ENCODE measurements at places on chromosomes 13 and 19.

DNA sequence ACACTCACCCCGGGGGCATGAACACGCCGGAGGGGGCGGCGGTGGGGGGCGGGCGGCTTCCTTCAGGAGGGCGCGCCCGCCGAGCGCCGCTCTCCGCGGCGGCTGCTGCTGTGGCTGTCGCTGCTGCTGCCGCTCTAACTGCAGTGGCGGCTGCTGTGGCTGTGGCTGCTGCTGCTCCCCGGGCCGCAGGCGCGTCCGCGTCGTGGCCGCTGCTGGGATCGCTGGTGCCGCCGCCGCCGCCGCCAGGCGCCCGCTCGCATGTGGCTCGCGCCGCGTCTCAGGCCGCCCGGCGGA lies at the start of gene BBC3:
Gene BBC3, minus strand, starts transcription at position 279 of the 294 bp plus-strand sequence. CDS start 2,768 bp downstream, outside the sequence.
- no peak for DNase-seq

- DNase-seq: no peak
These were observed 19.7 kb upstream of the IRGC start for GRCh38 chr19:43695985-43696704.

- no peak for DNase-seq
These were observed 20.7 kb downstream of the GARRE1 start for GRCh38 chr19:34274827-34275625.

DNA sequence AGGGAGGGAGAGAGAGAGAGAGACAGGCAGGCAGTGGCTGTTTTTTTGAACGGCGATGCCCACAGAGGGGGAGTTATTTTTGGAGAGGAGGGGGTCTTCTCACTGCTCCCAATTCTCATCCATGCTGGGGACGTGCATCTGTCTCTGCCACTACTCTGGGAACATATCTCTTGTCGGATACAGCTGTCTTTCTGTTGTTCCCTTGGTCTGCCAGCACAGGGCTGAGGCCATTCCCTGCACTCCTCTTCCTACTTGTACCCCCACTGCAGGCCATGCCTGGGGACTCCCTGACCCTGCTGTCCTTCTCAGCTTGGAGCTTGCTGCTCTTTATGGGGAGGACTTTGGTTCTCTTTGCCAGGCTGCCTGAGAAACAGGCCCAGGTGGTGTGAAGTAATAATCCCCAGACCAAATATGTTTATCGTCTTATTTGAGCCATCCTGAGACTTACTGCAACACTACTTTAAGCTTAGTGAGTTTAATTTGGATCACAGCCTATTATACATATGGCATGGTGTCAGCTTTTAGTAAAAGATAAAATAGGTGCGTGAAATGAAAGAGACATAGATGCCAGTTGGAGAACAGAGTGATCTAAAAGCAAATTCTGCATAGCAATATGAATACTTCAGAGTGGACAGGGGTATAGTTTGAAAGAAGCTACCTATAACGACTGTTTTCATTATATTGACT lies 19.1 kb downstream of the LRCH1 start:
- no peak for DNase-seq

GRCh38 chr19:38691938-38692457 lies 44.5 kb downstream of the ACTN4 start:
- no peak for DNase-seq

DNA sequence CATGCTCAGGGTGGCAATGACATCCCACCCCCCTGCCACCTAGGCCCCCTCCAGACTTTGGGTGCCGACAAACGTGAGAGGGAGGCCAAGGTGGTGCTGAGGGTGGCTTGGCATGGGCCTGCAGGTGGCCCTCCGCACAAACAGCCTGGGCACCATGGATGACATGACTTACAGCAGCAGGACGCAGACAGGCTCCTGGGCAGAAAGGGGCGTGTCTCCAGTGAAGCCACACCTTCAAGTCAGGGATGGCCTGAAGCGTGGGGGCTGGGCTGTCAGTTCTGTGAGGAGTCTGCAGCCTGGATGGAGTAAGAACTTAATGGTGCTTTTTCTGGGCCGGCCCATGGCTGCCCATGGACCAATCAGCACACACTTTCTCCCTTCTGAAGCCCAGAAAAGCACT lies 25.3 kb downstream of the POMP start:
- no peak for DNase-seq

GRCh38 chr19:8513036-8513686 lies 806 bp downstream of the ZNF414 start:
- DNase-seq: no peak

- no peak for DNase-seq
These were observed 132.5 kb downstream of the NHLRC3 start for GRCh38 chr13:39170711-39171110.

DNA sequence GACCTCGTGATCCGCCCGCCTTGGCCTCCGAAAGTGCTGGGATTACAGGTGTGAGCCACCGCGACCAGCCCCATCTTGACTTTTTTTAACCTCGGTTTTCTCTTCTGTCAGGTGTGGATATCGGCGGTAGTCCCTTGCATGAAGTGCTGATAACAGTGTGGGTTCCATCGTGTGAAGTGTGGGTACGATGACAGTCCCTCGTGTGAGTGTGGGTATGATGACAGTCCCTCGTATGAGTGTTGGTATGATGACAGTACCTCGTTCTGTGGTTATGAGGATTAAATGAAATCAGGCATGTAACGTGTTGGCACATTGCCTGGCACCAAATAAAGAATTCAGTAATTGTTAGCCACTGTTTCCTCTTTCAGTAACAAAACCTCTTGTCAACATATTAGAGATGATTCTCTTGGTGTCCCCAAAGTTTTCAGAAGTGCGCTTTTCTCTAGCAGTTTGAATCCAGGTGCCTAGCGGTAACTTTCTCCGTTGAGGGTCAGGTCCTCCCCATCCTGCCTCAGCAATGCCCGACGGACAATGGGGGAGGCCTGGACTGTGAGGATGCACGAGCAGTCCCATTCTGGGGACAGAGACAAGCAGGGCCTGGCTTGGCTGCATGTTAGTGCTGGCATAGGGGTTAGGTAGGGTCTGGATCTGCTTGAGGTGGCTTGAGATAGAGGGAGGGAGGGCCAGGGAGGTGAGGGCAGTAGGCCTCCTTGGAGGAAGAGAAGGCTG lies 15.3 kb downstream of the GATAD2A start:
- no peak for DNase-seq

GRCh38 chr13:37476874-37477273 lies 121.7 kb downstream of the POSTN start:
- DNase-seq: no peak

- no peak for DNase-seq
These were observed 810.4 kb upstream of the SLC10A2 start for GRCh38 chr13:103876571-103876970.

DNA sequence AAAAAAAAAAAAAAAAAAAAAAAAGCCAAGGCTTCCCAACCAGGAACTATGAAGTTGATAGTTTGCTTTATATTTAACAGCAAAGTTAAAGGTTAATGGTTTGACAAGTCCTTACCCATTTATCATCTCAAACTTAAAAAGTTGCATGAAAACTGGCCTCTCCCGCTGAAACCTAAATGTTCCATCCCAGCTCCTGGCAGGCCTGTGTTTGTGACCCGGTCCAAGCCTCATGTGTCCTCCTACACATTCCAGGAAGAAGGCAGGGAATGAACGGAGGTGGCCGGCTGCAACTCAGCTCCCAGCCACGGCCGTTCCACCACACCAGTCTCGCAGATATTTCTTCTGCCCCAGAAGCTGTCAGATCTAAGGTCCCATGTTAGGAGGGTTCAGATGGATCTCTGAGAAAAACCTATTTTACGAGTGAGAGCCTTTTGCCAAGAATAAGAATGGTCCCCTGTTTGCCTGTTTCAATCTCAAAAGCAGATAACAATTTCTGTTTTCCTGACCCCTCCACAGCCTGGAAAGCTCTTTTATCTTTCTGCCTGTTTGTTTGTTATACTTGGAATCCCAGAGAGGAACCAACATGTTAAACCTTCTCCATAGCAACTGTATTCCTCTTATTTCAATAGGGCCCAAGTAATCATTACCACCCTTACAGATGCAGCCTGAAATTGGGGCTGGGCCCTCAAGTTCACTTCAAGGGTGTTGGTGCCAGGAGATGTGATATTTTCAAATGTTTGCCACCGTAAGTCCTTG lies 56.5 kb downstream of the KCTD12 start:
- no peak for DNase-seq

DNA sequence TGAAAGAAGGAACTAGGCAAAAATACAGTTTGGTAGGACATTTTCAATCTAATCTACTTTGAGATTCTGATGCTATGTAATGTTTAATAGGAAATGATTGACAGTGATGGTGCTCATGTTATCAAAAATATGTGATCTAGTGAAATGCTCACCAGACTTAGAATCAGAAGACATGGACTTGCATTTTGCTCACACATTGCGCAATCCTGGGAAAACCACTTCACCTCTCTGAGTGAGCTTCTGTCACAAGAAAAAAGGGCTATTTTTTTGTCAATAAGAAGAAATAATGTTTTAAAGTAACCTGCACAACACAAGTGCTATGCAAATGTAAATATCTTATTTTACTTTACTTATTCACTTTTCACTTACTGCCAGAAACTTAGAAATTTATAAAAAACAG lies 380.9 kb upstream of the HTR2A start:
- no peak for DNase-seq

DNA sequence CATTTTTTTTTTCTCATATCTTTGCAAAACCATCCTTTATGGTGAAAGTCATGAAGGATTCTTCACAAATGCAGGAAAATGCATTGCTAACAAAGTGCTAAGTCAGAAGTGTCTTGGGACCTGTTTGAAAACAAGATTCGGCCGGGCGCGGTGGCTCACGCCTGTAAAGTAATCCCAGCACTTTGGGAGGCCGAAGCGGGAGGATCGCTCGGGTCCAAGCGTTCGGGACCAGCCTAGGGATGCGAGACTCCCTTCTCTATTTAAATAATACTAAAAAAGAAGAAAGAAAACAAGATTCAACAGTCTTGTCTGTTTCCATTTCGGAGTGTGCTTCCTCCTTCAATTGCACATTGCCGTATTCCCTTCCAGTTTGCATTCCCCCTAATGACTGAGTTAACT lies 819 bp downstream of the EID2B start:
- DNase-seq: no peak

DNA sequence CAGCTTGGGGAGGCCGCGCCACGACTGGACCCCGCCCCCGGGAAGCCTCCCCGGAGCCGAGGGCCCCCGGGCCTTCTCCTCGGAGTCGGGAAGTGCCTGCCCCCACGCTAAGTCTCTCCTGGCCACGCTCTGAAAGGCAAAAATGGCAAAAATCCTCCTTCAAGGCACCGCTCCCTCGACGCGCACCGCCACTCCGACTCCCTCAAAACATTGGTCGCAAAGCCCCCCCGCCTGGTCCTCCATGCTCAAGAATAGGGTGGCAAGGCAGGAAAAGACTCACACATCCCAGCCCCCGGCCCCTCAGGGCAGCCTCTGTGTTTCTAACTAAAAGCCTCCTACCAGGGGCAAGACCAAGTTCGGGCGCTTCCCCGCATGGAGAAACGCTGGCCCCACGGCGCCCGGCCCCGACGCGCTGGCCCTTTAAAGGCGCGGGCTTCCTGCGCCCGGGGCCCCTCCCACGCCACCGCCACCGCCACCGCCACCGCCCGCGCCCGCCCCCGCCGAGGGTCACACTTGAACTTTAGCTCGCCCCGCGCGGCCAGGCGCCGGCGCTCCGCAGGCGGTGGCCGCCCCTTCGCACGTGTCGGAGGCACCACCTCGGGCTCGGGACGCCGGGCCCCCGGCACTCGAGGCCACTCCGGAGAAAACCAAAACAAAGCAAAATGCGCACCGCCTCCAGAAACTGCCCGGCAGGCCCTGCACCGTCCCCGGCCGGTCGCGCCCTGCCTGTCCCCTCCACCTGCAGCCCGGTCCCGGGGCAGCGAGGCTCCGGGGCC lies 1.9 kb downstream of the FOXO1 start:
- peak; percentile 54 for DNase-seq

- DNase-seq: no peak
These were observed 135.6 kb downstream of the TM9SF2 start for GRCh38 chr13:99636728-99637353.

- no peak for DNase-seq
These were observed 40.6 kb upstream of the EEF1AKMT1 start for GRCh38 chr13:20814224-20814910.

- no peak for DNase-seq
These were observed 216.0 kb upstream of the HTR2A start for GRCh38 chr13:47112903-47113299.

DNA sequence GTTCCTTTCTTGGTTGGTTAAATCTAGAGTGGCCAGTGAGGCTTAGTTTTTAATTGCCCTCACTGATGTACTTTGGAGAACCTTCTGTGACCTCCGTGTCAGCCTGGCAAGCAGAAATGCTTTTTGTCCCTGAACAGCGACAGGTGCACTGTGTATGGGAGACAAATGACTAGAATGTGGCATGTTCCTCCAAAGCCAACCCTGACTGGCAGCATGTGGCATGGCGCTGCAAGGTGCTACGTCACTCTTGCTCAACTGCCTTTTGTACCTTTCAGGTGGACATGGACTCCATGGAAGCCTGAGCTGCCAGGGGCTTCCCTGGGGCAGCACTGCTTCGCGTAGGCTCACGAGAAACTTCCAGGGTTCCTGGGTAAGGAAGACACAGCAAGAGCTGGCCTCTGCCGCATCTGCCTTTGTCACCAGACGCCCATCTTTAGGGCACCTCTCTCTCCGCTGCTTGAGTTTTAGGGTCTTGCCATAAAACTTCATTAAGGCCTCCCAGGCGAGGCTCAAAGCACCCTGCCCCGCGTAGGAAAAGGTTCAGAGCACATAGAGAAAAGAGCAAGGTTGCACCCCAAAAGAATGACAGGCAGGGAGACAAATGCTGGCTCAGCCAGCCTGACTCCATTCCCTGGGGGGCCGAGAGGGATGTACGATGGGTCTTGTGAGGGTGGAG lies 167.1 kb upstream of the SOX1 start:
- no peak for DNase-seq

DNA sequence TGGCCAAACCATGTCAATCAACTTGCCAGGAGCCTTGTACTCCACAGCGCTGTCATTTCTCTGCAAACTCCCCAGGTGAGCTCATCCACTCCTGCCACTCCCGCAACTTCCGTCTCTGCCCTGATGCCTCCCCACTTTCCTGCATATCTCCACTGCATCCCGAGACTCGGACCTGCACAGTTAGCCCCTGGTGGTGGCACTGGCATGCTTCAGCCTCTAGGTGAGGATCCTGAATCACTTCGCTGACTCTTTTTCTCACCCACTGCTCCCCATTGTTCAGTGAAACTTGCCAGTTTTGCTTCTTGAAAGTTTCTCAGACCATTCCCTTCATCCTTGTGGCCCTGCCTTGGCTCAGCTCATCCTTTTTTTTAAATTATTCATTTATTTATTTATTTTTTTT lies 3.4 kb upstream of the CTU1 start:
- DNase-seq: no peak

- DNase-seq: no peak
These were observed 22.4 kb downstream of the FGF21 start for GRCh38 chr19:48777720-48778119.
